Ammon's horn (tissue), 1 donor: ENCODE measurements at places on chromosomes 4 and X.

DNA sequence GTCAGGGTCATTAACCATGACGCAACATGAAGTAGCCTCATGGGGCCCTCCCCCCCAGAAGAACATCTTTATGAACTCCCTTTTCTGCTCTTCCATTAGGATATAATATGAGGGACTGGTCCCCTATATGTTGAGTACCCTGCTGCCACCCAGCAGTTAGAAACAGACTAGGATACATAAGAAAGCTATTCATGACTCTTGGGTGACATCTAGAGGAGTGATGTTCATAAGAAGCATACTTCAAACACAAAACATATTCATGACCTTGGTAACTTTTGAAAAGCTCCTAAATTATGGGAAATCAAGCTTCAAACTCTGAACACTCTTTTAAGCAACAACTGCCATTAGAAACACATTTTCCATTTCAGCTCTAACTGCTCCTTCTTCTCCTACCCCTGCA, 155.2 kb upstream of the SPIN4 start:
- peak; percentile 45 for DNase-seq

GRCh38 chr4:111434586-111434985, 710.7 kb upstream of the FAM241A start:
- no peak for DNase-seq

DNA sequence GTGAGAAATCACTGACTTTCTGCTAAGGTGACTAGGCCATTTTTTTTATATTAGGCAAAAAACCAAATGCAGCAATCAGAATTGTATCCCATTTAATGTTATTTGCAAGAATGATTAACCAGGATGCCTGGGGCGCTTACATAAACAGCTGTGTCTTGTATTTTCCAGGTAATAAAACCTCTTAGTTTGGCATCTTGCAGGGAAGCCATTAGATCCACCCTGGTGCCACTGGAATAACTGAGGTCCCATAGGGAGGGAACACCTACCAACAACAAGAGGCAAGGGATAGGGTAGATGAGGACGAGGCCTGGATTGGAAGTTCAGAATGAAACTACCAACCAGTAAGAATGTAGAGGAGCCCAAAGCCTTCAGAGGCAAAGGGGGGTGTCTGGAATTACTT, 288.3 kb downstream of the ARHGAP24 start:
- no peak for DNase-seq

DNA sequence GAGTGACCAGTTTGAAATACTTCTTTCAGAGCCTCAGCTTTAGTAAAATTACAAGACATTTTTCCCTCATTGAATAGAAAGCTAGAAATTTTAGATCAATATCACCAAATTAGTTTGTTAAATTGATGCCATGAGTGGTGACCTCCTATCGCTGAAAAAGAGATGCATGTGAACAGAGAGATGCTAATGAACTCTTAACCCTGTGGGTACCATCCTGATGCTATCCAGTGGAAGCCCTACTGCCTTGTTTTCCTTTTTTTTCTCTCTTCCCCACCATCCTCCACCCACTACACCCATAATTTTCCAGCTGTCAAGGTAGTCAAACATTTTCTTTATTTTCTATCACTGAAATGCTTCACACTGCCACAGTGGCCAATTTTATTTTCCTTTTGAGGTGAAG, 61.9 kb downstream of the PPEF1 start:
- DNase-seq: no peak

- DNase-seq: no peak
Measured at GRCh38 chrX:26138274-26138673, at the start of gene MAGEB18. MAGEB18 (plus strand) TSS chrX:26138343; CDS start chrX:26138986, 643 bp downstream.

GRCh38 chrX:153394612-153395011, 6.5 kb downstream of the PNMA6E start:
- no peak for DNase-seq

GRCh38 chrX:37594755-37595382, 23.4 kb downstream of the LANCL3 start:
- DNase-seq: no peak

DNA sequence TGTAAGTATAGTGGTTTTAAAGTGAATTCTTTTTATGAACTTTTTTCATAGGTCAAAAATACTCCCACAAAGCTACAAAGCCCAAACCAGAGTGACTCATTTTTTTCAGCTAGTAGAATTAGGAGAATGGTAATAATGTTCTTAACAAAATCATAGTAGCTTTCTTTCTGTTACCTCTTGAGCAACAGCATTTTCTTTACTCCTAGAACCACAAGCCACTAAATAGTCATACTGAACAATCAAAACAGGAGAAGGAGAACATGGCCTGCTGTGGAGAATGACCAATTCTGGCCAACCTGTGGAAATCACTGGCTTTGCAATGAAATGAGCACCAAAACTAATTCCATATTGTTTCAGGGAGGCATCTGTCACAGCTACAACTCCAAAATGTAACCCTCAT, 112.9 kb downstream of the AMMECR1 start:
- DNase-seq: no peak

DNA sequence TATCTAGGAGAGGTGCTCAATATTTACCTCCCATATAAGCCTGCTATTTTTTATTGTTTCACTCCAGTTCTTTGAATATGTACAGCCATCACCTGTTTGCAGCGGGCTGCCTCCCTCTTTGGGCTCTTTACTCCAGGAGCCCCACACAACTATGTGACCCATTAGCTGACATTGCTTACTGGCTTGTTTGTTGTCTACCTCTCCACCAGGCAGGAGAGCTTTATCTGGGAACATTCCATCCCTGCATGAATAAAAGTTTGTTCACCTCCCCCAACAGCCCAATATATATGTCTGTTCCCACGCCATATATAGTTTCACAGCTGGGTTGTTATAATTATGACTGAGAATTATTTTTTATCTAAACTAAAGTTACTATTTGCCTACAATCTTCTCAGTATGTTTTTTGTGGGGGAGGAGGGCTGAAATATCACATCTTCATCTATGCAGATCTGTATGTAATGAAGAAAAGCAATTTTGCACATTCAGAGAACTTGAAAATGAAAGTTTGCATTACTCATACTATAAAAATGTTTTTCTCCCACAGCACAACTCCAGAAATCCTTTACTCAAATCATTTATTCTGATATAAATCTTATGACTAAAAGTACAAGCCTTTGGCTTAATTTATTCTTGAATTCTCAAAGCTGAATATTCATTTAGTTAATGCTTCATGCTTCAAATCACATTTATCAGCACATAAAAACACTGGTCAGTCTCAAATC, 61.2 kb upstream of the DAPP1 start:
- DNase-seq: no peak

- DNase-seq: no peak
Measured at GRCh38 chr4:155952501-155952901, 1.2 kb downstream of the CTSO start.

- no peak for DNase-seq
Measured at GRCh38 chr4:22416403-22416802, 99.5 kb downstream of the ADGRA3 start.

DNA sequence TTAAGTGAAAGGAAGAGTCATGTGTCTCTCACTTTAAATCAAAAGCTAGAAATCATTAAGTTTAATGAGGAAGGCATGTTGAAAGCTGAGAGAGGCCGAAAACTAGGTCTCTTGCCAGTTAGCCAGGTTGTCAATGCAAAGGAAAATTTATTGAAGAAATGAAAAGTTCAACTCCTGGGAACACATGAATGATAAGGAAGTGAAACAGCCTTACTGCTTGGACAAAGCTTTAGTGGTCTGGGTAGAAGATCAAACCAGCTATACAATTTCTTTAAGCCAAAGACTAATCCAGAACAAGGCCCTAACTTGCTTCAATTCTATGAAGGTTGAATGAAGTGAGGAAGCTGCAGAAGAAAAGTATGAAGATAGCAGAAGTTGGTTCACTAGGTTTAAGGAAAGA, 24.9 kb downstream of the RHOH start:
- DNase-seq: no peak

- DNase-seq: no peak
Measured at GRCh38 chr4:22999419-22999818, 306.7 kb downstream of the GBA3 start.

- DNase-seq: no peak
Measured at GRCh38 chr4:26034849-26035248, 120.8 kb downstream of the SMIM20 start.

GRCh38 chr4:83331956-83332355, 2.7 kb downstream of the HPSE start:
- peak; percentile 27 for DNase-seq

DNA sequence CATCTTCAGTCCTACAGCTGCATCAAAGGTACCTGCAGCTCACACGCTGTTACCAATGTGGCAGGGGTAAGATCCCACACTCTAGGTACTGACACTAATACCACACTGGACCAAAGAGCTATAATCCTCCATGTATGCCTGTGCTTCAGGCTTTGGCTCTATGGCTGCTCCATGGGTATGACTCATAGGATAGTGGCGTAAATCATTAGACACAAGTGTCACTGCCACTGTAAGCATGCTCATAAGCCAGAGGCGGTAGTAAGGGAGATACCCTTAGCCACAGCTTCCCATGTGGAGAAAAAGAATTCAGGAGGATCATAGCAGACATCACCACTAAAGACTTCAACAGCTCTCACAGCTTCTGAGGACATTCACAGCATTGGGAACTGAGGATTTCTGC, 287.5 kb downstream of the ACTRT1 start:
- no peak for DNase-seq

DNA sequence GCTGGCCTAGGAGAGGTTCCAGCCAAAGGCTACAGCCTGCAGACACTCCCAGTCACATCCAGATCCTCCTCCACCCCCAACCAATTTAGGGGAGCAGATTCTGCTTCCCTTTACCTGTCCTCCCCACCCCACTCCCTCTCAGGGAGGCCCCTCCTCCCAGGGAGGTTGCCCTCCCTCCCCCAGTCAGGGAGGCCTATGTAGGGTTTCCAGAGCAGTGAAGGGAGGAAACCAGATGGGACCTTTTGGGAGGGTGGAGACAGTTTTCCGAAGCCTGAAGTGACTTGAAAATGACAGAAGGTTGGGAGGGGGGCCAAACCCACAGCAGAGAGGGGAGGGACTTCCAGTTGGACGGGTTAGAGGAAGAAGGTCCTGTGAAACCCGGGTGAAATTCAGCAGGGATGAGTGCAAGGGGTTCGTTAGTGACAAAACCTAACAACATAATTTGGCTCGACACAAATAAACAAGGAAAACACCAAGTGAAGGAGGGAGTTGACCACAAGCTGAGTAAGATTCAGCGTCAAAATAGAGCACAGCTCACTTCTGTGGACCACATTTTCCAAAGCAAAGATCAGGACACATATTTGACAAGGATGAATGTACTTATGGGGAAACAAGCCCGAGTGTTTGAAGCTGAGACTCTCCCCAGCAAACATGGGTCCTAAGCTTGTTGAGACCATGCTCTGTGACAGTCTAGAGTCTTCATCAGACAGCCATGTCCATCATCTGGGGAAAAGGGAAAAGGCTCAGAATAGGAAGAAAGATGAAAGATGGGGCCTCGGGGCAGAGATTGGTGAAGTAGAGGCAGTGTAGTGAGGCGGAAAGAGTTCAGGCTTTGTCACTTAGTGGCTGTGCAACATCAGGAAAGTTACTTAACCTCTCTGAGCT, 46.4 kb downstream of the PRPS1 start:
- DNase-seq: peak; percentile 39
